Osteoblast (primary cell): ENCODE measurements at places on chromosomes 13 and 19. TPM values are rescaled to one million over a fixed set of nuclear protein-coding genes. Genes with fewer than 3 reads are reported as not detected.
A peak's percentile ranks its signal among the peaks of the same experiment; 100 is the strongest.

The DLL3 gene
- total RNA-seq = under 0.01 TPM in 1 of 2 replicates, not detected in the other

The NCR1 gene
- total RNA-seq = 0.36 and 0.59 TPM in 2 replicates

The ENOX1 gene
- total RNA-seq = 5.4 and 7.1 TPM in 2 replicates

The PCDH20 gene
- total RNA-seq = not detected in 2 replicates

The TPTE2 gene
- total RNA-seq = not detected in 2 replicates

DNA sequence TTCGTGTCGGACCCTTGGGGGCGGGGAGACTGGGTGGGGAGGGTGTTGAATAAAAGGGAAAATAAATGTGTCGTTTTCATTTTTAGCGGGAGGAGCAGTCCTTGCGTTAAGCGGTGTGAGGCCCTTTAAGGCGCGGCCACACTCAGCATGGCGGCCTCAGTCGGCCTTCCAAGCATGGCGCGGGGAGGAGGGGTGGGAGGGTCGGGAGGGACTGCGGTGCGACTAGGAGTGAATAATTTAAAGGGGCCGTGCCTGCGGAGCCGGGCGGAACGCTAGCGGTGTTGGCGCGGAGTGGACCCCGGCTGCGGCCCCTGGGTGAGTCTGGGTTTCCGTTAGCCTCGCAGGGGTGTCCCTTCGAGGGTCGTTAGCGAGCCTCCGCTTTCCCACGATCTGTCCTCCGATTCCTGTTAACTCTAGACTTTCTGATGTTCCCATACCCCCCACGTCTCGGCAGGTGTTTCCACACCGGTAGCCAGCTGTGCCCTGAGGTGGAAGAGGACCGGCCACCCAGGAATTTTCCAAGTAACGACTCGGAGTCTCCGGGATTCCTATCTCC lies 1.5 kb upstream of the PNPLA6 start:
- H3K4me3 ChIP-seq = peak overlapping the region; percentile 99
- no peaks in the 10 kb centered on the region for H3K27me3 ChIP-seq
- peak; percentile 99 for DNase-seq
- H3K27ac ChIP-seq = peak overlapping the region; percentile 78
- H3K36me3 ChIP-seq = peaks cover 16% of the 10 kb centered on the region

DNA sequence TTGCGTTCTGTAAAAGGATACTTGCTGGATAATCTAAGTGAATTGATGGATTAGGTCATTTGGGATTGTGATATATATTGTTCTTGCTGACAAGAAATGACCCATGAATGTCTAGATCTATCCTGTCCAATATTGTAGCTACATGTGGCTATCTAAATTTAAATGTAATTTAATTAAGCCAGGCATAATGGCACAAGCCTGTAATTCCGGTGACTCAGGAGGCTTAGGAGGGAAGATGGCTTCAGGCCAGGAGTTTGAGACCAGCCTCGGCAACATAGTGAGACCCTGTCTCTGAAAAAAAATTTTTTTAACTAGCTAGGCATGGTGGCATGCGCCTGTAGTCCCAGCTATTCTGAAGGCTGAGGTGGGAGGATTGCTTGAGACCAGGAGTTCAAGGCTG lies 39.3 kb upstream of the AKAP11 start:
- no peak for DNase-seq
- peaks cover 2% of the 10 kb centered on the region for H3K4me1 ChIP-seq
- no peak overlapping the region for H3K4me3 ChIP-seq
- H3K36me3 ChIP-seq = no peaks in the 10 kb centered on the region
- H3K27ac ChIP-seq = no peak overlapping the region
- no peaks in the 10 kb centered on the region for H3K27me3 ChIP-seq

DNA sequence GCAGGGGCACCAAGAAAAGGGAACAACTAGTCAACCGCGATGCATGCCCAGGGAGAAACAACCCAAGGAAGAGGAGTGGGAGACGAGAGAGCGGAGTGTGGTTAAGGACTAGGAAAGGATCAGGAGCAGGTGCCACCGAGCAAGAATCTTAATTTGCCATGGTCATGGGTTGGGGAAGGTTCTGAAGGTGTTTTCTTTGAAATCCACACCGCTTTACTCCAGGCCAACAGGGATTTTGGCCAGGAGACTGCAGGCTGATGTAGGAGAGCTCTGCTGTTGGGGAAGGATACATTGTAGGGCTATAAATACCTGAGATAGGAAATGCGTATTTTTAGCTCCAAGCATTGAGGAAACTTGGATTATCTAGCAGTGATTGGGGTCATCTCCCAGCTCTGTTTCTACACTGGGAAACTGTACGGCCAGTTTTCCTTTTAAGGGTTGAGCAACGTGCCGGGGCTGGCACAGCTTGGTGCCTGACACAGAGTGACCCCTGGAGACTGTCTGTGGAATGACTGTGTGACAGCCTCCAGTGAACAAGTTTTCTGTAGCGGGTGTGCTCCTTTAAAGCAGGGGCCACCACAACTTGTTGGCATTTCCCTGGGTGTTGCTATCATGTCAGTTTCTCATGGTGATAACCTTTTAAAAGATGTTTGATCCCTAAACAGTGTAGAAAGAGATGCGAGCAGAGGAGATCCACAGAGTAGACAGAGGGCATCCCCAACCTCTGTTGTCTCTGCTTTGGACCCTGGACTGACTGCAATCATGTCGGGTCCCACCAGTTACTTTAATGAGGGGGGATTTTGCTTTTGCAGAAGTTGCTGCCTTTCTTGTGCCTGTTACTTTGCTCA lies 34.3 kb downstream of the ZNF536 start:
- H3K27ac ChIP-seq = no peak overlapping the region
- H3K4me1 ChIP-seq = no peaks in the 10 kb centered on the region
- H3K36me3 ChIP-seq = no peaks in the 10 kb centered on the region
- no peak for DNase-seq
- H3K4me3 ChIP-seq = no peak overlapping the region
- H3K27me3 ChIP-seq = no peaks in the 10 kb centered on the region

DNA sequence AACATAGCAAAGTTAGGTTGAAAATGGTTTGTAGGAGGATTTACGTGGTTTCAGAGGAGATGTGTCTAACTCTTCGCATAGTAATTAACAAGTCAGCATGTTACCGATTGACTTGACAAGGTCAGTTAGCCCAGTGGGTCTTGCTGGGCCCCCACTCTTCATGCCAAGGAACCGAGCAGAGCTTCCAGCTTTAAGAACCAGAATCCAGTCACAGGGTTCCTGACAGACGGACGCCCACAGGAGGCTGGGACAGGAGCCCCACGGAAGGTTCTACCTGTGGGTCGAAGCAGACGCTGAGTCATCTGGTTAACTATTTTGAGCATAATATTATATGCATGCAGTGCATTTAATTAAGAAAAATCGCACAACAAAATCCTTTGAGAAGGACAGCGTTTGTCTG lies 3.5 kb downstream of the TMEM255B start:
- peak; percentile 48 for DNase-seq
- H3K4me1 ChIP-seq = peaks cover 13% of the 10 kb centered on the region

DNA sequence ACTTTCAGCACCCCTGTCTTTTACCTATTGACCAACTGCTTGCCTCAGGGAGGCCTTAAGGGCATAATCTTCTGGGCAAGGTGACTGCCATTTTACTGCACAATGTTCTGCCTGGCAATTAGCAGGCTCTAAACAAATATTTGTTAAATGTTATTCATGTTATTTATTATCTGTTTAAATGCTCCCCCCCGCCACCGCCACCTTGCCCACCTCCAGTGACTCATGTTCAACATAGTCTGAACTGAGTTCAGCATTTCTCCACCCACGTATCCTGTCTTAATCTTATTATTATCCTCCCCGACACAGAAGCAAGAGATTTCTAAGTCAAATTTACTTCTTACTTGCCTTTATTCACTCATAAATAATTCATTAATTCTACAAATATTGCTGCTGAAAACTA lies 144.8 kb downstream of the LIG4 start:
- no peaks in the 10 kb centered on the region for H3K27me3 ChIP-seq
- no peak overlapping the region for H3K27ac ChIP-seq
- H3K36me3 ChIP-seq = no peaks in the 10 kb centered on the region
- no peak for DNase-seq
- H3K4me1 ChIP-seq = no peaks in the 10 kb centered on the region

- H3K36me3 ChIP-seq = no peaks in the 10 kb centered on the region
- no peak for DNase-seq
- H3K27ac ChIP-seq = no peak overlapping the region
- no peaks in the 10 kb centered on the region for H3K4me1 ChIP-seq
These were observed 165.3 kb downstream of the IER2 start for GRCh38 chr19:13315495-13315894.

DNA sequence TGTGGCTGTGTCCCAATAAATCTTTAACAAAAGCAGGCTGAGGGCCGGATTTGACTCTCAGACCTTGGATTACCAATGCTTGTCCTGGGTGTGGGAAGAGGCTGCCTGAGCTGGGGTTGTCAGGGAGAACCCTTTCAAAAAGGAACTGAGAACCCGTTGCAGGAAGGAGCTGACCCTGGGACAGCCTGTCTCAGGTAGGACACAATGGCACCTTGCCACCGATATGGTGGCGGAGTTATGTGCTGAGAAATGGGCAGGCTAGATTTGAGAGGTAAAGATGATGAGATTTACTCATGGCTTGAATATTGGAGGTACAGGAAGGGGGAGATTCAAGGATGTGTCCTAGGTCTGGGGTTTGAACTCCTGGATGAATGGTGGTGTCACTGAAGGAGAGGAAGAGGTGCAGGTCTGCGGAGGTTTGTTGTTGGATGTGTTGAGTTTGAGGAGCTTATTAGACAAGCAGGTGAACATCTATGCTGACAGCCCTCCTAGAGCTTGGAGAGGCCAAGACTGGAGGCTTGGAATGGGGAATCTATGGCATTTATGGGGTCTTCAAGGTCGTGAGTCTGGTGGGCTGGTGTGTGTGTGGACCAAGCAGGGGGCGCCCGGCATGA lies 7.2 kb downstream of the PLEKHF1 start:
- no peaks in the 10 kb centered on the region for H3K27me3 ChIP-seq
- peaks cover 8% of the 10 kb centered on the region for H3K4me1 ChIP-seq
- peak; percentile 54 for DNase-seq
- no peak overlapping the region for H3K27ac ChIP-seq
- peaks cover 17% of the 10 kb centered on the region for H3K36me3 ChIP-seq
- H3K4me3 ChIP-seq = no peak overlapping the region

DNA sequence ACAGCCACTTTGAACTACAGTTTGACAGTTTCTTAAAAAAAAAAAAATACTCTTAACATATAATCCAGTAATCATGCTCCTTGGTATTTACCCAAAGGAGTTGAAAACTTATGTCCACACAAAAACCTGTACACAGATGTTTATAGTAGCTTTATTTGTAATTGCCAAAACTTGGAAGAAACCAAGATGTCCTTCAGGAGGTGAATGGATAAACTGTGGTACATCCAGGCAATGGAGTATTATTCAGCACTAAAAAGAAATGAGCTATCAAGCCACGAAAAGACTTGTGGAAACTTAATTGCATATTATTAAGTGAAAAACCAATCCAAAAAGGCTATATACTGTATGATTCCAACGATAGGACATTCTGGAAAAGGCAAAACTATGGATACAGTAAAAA lies 44.9 kb downstream of the RCBTB2 start:
- H3K4me3 ChIP-seq = no peak overlapping the region
- H3K36me3 ChIP-seq = no peaks in the 10 kb centered on the region
- no peak for DNase-seq
- no peak overlapping the region for H3K27ac ChIP-seq
- H3K27me3 ChIP-seq = no peaks in the 10 kb centered on the region

- no peaks in the 10 kb centered on the region for H3K4me1 ChIP-seq
- DNase-seq = peak; percentile 56
- peaks cover 8% of the 10 kb centered on the region for H3K27me3 ChIP-seq
- H3K27ac ChIP-seq = no peak overlapping the region
These were observed 14.5 kb upstream of the TNFAIP8L1 start for GRCh38 chr19:4624733-4625362.

DNA sequence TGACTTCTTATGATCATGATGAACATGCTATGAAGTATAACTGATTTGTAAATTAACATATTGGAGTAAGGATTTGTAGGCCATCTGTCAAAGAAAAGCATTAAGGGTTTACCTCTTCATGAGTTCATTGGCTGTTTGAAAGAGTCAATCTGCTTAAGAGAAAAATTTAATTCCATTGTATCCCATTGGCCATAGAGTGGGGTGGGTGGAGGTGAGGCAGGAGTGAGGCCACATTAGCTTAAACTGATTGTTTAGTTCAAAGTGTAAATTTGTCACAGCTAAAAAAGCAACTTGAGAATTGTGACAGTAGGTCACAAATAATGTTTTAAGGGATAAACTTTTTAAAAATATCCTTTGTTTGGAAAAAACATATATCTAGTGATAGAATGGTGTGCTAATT lies 11.4 kb downstream of the GPR180 start:
- H3K36me3 ChIP-seq = peaks cover 24% of the 10 kb centered on the region
- H3K4me1 ChIP-seq = no peaks in the 10 kb centered on the region
- no peak overlapping the region for H3K27ac ChIP-seq
- no peaks in the 10 kb centered on the region for H3K27me3 ChIP-seq
- no peak overlapping the region for H3K4me3 ChIP-seq

DNA sequence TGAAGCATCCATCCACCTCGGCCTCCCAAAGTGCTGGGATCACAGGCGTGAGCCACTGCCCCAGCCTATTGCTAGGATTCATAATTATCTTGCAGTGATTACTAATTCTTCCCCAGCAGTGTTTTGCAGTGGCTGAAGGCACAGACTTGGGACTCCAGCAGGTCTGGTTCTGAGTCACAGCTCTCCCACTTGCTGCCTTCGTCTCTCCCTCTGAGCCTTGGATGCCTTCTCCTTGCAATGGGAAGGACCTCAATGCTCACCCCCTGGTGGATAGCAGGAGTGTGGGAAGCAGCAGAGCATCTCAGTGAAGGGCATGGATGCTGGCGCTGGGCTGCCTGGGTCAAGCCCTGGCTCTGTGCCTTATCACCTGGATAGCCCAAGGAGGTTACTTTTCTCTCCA lies 37.6 kb upstream of the SHKBP1 start:
- H3K4me1 ChIP-seq = no peaks in the 10 kb centered on the region
- no peak overlapping the region for H3K27ac ChIP-seq
- DNase-seq = peak; percentile 32
- H3K36me3 ChIP-seq = no peaks in the 10 kb centered on the region

GRCh38 chr13:38636761-38637160 lies 50.1 kb upstream of the FREM2 start:
- no peak for DNase-seq
- H3K27ac ChIP-seq = no peak overlapping the region
- no peak overlapping the region for H3K4me3 ChIP-seq
- no peaks in the 10 kb centered on the region for H3K4me1 ChIP-seq
- no peaks in the 10 kb centered on the region for H3K27me3 ChIP-seq
- no peaks in the 10 kb centered on the region for H3K36me3 ChIP-seq

GRCh38 chr19:50362656-50363424 lies 2.6 kb downstream of the NAPSA start:
- no peak for DNase-seq
- no peaks in the 10 kb centered on the region for H3K36me3 ChIP-seq
- no peaks in the 10 kb centered on the region for H3K27me3 ChIP-seq
- H3K4me1 ChIP-seq = no peaks in the 10 kb centered on the region

DNA sequence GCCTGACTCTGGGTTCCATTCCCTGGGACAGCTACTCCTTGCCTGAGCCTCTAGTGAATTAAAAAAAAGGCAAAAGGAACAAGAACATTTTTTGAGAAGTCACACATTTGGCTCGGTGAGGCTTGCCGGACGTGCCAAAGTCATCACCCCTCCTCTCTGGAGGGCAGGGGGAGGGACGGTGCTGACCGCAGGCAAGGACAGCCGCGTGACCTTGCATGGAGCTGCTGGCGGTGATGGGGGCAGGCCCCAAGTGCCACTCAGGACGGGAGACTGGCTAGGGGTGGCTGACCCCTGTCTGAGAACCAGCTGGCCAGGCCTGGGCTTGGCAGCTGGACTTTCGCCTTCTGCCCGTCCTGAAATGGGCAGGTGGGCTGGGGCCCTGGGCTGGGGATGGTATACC lies 26.4 kb downstream of the MAP2K2 start:
- peaks cover 3% of the 10 kb centered on the region for H3K4me1 ChIP-seq
- H3K4me3 ChIP-seq = no peak overlapping the region
- DNase-seq = peak; percentile 96
- H3K36me3 ChIP-seq = peaks cover 37% of the 10 kb centered on the region
- H3K27ac ChIP-seq = no peak overlapping the region
- H3K27me3 ChIP-seq = no peaks in the 10 kb centered on the region
